ENCODE measurements at places on chromosomes 11 and 22. TPM values are rescaled to one million over a fixed set of nuclear protein-coding genes. Genes with fewer than 3 reads are reported as not detected.
A peak's percentile ranks its signal among the peaks of the same experiment; 100 is the strongest.

DNA sequence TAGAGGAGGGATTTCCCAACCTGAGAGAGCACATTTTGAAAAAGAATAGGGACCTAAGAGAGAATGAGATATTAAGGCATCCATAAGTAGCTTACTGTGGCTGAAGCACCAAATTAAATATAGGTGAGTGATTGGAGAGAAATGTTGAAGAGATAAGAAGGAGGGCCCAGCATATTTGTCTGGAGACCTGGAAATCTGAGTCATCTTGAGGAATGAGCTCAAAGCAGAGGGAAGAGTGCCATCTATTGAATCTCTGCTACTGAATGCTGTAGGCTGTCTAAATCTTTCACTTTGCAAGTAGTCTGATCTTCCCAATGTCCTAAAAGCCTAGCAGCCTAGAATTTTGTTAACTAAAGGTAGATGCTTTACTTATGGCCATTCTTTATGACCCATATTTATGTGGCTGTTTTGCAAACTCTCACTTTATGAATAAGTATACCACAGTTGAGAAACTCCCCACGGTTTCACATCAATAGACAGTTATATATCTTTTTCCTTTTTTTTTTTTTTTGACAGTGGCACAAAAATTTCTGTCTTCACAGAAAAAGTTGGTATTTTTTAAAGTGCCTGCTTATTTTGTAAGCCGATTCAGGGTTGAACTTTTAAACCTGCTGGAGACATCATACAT is 2093.5 kb downstream of the LRRC4C start:
- no peaks in the 10 kb centered on the region for H3K36me3 ChIP-seq
- DNase-seq, result peak; percentile 37
- H3K27ac ChIP-seq, result no peak overlapping the region
- H3K27me3 ChIP-seq, result no peaks in the 10 kb centered on the region
- no peak overlapping the region for H3K4me3 ChIP-seq

- no peaks in the 10 kb centered on the region for H3K27me3 ChIP-seq
- peak; percentile 46 for DNase-seq
- H3K36me3 ChIP-seq, result peaks cover 34% of the 10 kb centered on the region
- no peak overlapping the region for H3K27ac ChIP-seq
Observed at GRCh38 chr11:34468209-34468841, 29.6 kb downstream of the CAT start.

Gene HSPB2
- total RNA-seq, result 0.80 TPM

Gene SOX6
- 4.6 TPM for total RNA-seq

Gene CRYBA4
- total RNA-seq, result not detected
